ENCODE measurements at places on chromosomes 5 and 9.

GRCh38 chr5:110840347-110840960 lies 101.6 kb downstream of the SLC25A46 start:
- DNase-seq, result no peak

DNA sequence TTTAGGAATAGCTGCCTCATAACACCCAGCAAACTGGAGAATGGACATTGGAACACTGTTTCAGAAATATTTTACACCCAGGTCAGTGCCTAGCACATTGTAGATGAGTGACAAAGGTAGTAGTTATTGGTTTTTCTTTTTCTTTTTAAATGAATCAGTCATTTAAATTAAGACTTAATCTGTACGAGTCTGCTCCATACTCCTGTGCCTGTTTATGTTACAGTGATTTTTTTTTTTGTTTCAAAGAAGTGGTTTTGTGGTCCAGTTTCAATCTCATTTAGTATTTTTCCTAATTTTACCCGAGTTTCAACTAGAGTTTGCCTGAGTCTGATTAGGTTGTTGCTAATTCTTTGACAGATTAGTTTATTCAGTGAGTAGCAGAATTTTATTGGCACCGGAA lies 16.2 kb downstream of the LMNB1 start:
- DNase-seq, result no peak

- no peak for DNase-seq
These were observed 21.6 kb downstream of the SLC46A2 start for GRCh38 chr9:112869041-112869529.

DNA sequence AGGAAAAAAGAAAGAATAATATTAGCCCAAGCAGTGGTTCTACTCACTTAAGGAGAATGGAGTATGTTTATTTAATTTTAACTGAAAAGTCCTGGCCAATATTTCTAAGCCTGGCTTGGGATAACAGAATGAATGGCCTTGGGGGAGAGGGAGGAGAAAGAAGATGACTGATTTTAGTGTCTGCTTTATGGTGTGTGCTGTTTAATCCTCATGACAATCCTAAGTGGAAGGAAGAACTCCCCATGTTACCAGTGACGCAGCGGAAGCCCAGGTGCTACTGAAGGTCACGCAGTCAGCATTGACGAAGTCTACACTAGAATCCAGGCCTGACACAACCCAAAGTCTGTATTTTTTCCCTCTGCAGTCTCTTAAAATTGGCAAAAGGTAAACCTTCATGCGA lies 50.5 kb downstream of the PALM2AKAP2 start:
- no peak for DNase-seq

- DNase-seq, result no peak
These were observed 20.2 kb downstream of the NIPSNAP3B start for GRCh38 chr9:104784098-104784497.

All from left renal pelvis (tissue), 4 donors.